Gastrocnemius medialis (tissue), 4 donors: ENCODE measurements at places on chromosomes 16 and 17. TPM values are rescaled to one million over a fixed set of nuclear protein-coding genes. Genes with fewer than 3 reads are reported as not detected.

TBC1D3I gene
- 0.25 TPM for total RNA-seq

GID4 gene
- total RNA-seq, result 46.4 TPM

TM4SF5 gene
- total RNA-seq, result not detected

UMOD gene
- not detected for total RNA-seq

SNAI3 gene
- 1.2 TPM for total RNA-seq

CCL22 gene
- not detected for total RNA-seq

CSH1 gene
- total RNA-seq, result not detected

HOXB4 gene
- total RNA-seq, result 1.8 TPM

CD300E gene
- 0.91 TPM for total RNA-seq

MT1H gene
- not detected for total RNA-seq

- no peak for DNase-seq
Observed at GRCh38 chr17:43092901-43093300, 32.3 kb downstream of the BRCA1 start.

GRCh38 chr16:72560617-72561016 is 388.7 kb upstream of the PMFBP1 start:
- no peak for DNase-seq

DNA sequence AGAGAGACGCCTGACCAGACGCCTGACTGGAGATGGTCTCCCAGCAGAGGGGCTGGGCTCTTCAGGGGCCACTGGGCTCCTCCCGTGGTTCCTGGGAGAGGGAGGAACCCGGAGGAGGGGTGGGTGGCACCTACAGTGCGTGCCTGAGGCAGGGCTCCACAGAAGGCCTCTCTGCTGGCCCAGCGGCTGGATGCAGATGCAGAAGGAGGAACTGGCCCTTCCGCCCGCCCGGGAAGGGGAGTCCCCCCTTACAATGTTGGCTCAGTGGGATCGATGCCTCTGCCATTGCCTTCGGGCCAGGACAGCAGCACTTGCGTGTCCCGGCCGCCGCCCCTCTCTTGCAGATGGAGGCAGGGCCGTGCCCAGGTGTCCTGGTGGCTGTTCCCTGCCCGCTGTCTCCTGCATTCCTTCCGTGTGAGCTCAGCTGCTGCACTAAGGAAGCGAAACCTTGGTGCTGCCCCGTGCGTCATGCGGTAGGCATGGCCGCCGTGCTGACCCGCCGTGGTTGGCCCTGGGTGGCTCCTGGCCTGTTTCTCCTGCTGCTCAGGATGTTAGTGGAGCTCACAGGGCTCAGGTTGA is 15.1 kb downstream of the BAIAP2 start:
- peak; percentile 45 for DNase-seq

GRCh38 chr16:14502256-14502875 is 127.7 kb downstream of the PARN start:
- DNase-seq, result no peak

DNA sequence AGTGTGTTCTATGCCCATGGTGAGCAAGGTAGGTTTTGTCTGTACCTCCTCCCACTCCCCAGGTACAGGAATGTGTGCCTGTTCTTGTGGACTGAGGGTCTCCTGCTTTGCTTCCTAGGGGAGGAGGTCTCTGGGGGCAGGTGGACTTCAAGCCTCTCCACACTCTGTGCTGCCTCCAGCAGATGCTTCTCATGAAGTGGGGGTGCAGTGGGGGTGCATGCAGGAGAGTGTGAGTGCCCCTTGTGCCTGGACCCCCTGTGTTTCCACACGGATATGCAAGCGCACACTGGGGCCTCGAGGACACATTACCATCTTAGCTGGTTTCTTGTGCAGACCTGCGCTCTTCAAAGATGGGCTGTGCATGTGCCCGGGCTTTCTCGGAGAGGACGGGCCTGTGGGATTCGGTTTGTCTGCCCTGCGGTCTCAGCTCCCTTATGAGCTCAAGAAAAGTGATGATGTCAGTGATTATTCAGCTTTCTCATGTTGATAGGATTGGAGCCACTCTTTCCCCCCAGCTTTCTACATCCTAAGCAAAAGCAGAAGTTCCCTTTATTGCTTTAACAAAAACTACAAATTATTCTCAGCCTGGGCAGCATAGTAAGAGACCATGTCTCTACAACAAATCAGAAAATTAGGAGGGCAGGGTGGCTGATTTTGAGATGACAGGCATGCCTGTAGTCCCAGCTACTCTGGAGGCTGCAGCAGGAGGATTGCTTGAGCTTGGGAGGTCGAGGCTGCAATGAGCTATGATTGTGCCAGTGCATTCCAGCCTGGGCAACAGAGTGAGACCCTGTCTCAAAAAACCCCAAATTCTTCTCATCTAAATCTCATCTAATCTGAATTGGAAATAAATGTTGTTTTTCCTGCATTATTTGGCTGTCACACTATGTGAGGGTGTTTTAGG is 86.8 kb downstream of the RPTOR start:
- no peak for DNase-seq

- DNase-seq, result no peak
Observed at GRCh38 chr16:82280867-82281266, 110.8 kb upstream of the MPHOSPH6 start.

DNA sequence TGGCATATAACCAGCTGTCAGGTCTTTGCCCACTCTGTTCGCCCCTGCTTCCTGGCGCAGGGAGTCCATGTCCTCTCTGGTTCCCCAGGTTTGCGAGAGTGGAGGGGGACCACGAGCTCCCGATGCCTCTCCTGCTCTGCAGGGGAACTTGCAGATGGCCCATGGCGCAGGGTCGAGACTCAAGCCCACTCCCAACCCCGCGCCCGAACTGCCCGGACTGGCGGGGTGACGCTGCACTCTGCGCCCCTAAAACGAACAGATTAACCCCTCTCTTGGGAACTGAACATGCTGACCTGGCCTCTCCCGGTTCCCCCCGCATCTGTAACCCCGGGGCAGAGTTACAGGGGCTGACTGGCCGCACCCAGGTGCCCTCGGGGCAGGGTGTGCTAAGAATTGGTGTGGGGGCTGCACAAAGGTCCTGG is 681 bp upstream of the PLA2G15 start:
- DNase-seq, result no peak

DNA sequence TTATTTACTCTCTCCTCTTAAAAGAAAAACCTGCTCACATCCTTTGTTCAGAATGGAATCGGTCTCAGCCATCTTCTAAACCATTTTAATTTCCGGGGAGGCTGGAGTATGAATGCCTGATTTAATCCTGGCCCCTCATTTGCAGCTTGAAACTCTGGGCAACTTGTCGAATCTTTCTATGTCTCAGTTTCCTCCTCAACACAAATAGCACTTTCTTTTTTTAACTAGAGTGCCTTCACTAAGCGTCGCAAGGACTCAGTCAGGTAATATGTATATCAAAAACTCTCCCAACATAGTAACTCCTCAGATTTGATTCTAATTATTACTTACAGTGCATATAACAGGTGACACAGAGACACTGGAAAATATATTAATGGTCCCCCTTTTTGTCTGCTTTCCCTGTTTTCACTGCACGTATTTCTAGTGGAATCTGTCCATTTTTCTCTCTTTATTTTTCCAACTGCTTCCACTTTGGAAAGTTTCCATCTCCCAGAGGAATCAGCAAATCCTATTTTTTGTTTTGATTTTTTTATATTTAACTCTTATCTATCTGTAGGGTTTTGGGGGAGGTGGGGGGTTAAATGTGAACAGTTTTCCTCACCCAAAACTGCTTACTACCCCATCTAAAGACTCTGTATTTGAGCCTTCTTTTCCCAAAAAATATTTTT is 18.6 kb downstream of the SNN start:
- DNase-seq, result no peak

DNA sequence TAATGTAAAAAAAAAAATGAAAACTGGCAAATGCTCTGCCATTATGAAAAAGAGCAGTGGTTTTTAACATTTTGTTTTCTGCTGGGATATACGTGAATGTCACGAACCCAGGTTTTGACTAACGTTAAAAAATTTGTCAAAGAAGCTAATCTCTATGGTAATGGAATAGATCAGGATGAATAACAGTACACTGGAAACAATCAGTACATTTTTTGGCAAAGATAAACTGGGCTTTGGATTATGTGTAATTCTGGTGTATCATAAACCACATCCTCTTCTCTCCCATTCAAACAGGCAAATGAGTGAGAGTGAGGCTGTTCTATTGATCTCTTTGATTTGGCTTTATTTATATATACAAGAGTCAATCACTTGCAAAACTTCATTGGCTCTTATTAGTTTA is 207.0 kb upstream of the IRX3 start:
- DNase-seq, result no peak

DNA sequence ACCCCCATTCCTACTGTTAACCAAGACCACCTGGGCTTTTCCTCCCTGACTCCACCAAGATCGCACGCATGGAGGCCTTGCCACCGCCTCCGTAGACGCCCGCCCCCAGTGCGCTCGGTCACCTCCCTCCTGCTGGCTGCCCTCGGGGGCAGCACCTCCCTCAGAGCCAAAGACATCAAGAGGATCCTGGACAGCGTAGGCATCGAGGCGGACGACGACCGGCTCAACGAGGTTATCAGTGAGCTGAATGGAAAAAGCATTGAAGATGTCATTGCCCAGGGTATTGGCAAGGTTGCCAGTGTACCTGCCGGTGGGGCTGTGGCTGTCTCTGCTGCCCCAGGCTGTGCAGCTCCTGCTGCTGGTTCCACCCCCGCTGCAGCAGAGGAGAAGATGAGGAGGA is 1.2 kb downstream of the EFCAB3 start:
- no peak for DNase-seq

DNA sequence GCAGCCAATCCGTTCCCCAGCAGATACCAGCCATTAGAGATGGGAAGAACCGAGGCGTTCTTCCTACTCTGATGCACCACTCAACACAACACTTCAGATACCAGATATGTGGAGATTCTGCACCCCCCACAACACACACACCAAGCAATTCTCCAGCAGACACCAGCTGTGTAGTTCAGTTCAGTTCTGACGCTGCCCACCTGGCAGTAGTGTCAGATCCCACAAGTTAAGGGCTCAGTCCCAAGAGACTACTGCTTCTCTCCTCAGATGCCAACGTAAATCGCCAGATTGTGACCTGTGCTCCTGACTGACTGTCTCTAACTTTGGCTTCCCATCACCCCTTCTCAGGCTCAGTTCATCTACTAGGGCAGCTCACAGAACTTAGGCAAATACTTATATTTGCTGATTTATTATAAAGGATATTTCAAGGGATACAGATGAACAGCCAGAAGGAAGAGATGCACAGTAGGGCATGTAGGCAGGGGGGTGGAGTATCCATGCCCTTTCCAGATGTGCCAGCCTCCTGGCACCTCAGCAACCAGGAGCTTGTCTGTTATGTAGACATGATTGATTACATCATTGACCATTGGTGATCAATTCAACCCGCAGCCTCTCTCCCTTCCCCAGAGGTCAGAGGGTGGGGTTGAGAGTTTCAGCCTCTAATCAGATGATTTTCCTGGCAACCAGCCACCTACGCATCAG is 110.6 kb downstream of the PRKCA start:
- DNase-seq, result no peak

GRCh38 chr17:8472663-8473062 is 37.0 kb downstream of the NDEL1 start:
- DNase-seq, result no peak

DNA sequence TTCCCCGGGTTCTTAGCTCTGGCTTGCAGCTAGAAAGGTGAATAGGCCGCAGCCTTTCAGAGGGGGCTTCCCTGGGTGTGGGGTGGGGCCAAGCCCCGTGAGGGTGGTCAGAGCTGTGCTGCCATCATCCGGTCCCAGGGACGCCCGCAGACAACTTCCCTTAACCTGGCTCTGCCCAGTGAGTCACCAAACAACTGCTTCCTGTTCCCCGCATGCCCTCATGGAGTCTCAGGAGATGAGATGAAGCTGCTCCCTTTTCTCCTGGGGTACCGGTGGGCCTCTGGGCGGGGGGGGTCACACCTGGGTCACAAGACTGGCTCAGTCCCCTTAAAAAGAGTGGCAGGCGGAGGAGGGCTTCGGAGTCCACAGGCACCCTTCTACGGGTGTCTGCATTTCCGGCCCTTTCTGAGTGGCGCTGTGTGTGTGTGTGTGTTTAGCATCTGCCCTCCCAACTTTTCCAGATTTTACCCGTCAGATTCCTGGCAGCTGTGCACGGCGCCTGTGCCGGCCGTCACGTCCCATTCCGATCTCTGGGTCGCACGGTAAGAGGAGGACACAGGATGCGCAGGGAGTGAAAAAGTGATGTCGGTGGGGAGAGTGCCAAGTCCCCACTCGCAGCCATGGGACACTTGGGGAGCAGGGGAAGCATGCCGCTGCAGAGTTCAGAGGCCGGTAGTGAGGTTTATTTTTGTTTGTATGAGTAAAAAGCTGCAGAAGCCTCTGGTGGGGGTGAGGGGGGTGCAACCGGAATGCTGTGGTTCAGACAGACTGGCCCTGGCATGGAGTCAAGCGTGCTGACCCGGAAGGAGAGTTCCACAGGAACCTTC is 16.8 kb downstream of the HIC1 start:
- DNase-seq, result no peak

DNA sequence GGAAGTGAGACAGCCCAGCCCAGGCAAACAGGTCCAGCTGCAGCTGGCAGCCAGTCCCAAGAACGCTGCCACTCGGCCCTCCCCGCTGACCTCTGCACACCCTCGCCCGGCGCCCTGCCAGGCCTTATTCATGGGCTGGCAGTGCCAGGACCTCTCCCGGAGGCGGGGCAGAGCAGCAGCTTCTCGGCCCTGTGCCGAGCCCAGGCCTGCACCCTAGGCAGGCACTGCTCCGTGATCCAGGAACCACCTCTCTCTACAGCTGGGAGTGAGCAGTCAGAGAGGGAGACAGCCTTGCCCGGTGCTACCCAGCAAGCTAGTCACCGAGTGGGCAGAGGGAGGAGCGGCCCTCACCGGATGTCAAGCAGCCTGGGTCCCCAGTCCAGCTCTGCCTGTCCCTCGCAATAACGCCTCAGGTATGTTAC is 79.9 kb upstream of the CBX4 start:
- peak; percentile 84 for DNase-seq

DNA sequence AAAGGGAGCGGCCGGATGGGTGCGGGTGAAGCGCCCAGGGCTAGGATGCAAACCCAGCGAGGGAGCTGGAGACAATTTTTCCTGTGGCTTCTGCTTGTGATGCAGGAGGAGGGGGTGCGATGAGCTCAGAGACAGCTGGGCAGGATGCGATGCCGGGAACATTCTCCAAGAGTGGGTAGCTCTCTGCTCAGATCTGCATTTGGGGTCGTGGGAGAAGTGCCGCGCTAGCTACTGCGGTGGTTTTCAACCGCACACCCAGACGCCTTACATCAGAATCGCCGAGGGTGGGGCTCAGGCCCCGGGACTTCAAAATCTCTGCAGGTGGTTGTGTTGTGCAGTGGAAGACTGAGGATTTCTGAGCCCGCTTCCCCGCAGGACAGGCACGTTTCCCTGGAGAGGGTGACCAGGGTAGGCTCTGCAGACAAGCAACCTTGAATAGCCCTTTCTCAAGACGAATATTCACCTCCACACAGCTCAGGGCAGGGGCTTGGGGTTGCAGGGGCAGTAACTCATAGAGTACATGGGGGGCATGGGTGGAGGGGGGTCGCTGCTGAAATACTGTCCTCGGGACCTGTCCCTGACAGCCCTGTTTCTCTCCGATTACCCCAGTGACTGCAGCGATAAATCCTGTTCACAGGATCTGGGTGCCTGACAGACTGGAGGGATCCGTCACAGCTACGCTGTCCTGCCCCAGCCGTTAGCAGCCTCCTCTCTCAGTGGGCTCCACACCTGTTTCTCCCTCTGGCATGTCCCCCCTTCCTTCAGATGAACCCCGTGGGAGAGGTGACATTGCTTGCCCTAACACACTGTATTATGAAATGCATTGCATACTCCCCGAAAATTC is 63.3 kb downstream of the HAPSTR1 start:
- DNase-seq, result no peak
